ENCODE measurements at places on chromosomes 12 and 14.
A peak's percentile ranks its signal among the peaks of the same experiment; 100 is the strongest.

- no peak for DNase-seq
These were observed 146.4 kb downstream of the KIF21A start for GRCh38 chr12:39296496-39296895.

DNA sequence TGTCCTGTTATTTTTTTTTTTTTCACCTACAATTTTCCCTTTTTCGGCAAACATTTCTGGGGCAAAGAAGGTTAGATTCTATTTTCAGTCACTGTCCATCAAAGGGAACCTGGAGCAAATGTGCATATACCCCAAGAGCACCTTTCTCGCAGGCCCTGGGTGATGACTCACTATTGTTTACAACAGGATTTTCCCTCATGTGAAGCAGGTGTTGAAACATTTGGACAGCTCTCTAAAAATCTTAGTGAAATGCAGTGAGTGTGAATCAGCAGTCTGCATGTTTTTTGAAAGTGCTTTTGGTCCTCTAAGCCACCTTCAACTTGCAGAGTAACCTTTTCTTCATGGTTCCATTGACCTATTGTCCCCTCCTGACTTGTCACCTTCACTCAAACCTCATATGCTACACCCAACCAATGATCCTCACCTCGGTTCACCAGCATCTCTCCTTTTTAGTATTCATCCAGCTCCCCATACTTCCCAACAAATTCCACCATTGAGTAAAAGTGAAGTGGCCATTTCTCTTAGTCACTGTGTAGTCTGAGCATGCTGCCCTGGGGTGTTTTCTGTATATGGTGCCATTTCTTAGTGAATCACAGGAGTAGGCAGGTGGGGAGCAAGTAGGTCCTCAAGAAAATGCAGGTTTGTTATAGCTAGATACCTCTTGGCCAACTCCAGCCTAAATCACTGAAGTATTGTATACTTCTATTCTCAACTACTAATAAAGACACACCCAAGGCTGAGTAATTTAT lies 260.2 kb downstream of the BMP4 start:
- no peak for DNase-seq

GRCh38 chr14:79580414-79580813 lies 630.9 kb downstream of the DIO2 start:
- DNase-seq, result no peak

DNA sequence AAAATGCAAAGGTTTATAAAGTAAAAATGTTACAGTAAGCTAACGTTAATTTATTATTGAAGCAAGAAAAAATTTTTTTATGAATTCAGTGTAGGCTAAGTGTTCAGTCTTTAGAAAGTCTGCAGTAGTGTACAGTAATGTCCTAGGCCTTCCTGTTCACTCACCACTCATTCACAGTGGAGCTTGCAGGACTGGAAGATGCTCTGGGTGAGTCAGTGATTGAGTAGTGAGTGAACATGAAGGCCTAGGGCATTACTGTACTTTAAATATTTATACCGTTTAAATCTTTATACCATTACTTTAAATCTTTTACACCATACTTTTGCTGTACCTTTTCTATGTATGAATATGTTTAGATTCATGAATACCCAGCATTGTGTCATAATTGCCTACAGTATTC lies 120.3 kb upstream of the SLC38A4 start:
- no peak for DNase-seq

DNA sequence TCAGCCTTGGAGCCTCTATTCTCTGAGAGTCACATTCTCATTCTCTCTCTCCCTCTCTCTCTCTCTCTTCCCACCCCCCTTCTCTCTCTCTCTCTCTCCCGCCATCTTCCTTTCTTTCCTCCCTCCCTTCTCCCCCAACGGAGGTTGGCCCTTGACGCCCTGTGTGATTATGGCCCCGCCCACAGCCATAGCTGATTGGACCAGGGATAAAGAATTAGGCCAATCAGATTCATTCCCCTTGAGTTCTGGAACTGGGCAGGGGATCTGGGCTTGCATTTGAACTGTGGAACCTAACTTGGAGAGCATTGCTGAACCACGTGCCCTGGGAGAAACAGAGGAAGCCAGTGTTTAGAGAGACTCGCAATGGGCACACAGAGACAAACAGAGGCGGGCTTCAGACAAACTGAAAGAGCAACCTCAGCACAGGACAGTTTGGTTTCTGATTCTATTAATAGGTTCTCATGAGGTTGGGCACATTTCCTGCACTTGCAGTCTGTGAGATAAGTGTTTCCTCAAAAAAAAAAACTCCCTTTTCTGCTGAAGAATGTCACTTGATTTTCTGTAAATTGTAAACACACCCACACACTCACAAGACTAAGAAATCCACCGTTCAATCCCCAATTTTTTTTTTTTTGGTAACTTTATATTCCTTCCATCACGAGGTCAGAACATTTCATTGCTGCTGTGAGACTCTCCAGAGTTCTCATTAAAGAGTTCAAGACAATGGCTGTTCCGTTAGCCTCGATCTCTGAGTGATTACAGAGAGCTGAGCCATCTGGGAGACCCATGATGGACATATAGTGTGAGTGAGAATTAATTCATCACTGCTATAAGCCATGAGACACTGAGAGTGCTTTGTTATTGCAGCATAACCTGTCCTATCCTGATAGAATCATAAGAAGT lies 3.5 kb upstream of the P2RX7 start:
- DNase-seq, result peak; percentile 91

DNA sequence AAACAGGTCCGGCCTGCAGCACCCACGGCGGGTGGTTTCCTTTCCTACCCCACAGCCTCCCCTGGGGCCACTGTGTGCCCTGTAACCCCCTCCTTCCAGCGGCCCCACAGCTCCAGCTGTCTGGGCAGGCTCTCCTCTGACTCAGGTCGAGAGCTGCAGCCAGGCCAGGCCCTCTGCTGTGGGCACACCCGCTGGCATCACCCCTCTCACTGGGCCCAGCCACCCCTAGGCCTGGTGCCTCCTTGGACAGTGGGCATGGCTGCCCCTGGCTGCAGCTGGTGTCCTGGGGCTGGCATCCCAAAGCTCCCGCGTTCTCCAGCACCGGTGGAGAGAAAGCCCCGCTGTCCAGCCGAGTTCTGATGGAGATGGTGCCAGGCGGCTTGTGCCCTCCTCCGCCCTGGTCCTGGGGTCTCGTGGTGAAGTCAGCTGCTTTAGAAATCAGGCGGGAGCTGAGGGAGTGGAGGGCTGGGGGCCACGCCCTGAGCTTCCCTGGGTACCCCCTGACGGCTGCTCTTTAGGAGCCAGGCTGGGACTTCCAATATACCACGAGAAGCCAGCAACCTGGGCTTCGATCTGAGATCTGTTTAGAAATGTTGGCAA lies 114.9 kb downstream of the KIF26A start:
- no peak for DNase-seq

GRCh38 chr12:107372229-107372658 lies 278.9 kb upstream of the CRY1 start:
- DNase-seq, result peak; percentile 54

DNA sequence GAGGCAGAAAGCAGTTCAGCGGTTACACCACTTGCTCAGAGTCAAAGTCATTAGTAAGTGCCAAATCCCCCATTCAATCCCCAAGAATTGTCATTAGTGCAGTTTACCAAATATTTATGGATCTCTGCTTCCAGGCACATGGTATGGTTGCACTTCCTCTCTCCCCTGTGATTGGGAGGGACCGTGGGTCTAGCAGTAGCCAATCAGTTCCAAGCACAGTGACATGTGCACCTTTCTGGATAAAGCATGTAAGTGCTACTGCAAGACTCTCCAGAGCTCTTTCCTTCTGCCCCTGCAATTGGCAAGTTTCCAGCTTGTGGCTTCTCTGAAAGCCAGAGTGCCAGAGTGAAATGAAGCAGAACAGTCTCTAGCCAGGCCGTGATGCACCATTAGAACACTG lies 85.3 kb upstream of the FLRT2 start:
- DNase-seq, result no peak

DNA sequence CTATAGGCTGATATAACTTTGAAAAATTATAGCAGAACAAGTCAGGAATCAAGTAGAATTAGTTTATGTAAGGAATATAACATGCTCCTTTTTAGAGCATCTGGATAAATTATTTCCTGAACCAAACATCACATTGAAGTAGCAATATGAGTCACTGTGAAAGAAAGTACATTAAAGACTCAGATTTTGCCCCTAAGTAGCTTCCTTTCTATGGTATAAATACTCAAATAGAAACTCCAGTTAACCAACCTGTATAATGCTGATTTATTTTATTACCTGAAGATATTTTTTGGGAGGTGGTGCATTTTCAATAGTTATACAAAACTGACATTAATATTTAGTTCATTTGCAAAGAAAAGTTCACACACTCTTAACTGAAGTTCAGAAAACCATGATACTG lies 312.1 kb downstream of the ITPR2 start:
- DNase-seq, result no peak

DNA sequence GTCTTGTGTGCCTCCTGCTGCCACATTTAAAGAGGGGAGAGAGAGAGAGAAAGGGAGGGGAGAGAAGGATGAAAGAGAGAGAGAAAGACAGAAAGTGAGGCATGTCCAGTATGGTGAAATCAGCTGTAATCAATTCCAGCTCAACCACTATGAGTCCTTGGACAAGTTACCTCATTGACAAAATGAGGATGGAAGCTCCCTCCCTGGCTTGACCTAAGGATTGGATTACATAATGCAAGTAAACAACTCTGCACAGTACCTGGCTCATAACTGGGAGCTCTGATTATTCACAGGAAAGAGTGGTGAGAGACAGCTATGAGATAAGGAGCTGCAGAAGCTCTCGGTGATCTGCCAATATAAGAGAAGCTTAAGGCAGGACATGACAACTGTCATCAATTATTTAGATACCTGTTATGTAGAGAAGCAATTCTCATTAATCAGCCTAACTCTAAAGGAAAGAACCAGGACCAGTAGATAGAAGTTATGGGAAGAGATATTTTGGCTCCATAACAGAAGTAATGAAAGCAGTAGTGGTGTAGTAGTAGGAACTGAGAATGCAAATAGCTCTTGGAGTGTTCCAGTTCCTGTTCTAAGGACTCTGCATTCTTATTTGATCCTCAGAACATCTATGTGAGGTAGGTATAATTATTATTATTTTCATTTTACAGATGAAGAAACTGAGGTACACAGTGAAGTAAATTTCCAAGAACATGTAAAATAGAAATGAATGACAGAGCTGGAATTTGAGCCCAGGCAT lies 791.6 kb downstream of the DIO2 start:
- no peak for DNase-seq

DNA sequence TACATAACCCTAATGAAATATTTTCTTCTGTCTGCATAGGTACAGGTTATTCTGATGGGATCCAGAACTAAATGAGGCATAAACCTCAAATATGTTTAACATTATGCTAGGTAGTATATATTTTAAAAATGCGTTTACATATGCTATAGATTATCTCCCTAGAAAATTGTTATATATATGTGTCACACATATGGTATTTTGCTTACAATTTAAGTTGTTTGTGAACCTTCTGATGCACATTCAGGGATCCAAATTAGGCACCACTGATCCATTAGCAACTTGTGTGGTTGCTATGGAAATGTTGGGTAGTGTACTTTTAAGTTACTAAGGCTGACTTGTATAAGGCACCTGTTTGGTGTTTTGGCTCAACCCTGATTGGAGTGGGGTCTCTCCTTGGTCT lies 456.7 kb downstream of the AEBP2 start:
- DNase-seq, result no peak

DNA sequence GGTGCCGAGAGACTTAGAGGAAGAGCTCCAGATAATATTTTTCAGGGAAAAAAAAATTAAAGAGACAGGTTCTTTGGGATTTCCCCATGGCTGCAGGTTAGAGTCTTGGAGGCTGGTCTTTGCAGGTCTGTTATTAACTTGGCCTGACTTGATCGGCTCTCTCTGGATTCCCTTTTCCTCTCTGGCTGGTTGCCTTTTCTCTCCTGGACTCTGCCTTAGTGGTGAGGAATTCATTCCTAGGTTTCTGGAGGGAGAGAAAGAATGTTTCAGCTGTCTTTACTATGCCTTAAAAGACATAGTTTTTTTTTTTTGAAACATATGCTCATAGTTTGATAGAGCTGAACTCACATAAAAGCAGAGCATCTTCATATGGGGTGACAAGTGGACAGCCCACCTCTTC lies 336.3 kb downstream of the BMP4 start:
- no peak for DNase-seq

DNA sequence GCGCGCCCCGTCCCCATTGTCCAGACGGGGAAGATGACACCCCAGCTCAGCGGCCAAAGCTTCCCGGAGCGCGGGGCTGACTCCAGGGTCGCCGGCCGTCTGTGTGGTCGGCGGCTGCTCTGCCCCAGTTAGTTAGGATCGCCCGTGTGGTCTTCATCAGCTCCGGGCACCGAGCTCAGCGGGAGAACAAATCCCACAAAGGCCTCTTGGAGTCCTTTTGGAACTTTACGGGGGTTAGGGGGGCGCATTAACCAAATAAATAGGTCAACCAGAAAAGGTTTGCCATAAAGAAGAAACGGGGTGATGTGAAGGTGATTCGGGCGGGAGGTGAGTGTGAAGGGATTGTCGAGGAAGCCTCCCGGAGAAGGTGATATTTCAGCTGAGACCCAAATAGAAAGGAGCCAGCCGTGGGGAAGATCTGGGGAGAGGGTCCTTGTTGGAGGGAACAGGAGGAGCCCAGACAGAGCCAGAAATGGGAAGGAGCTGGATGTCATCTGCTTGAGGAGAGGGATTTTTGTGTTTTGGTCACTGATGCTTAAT lies 697 bp downstream of the ATP6V0A2 start:
- no peak for DNase-seq

GRCh38 chr14:76672123-76672522 lies 89.1 kb upstream of the VASH1 start:
- no peak for DNase-seq

DNA sequence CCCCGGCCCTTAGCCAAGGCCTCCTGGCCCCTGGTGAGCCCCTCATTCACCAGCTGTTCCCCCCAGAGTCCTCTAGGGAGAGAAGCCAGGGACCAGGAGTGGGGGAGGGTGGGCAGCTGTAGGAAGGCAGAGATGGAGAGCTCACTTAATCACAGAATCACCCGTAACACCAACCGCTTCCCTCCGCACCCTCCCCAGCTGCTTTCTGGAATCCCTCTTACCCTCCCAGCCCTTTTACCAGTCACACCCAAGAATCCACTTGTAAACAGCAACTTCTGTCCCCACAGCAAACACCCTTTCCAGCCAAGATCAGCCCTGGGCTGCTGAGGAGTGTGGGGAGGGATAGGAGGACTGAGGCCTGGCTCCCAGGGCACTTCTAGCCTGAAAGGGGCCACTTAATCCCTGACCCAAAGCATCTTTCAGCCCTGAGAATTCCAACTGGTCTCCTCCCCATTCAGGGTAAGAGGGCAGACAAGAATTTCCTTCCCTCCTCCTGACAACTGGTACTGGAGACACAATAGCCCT lies 18.8 kb downstream of the NCKAP5L start:
- no peak for DNase-seq

GRCh38 chr12:102388469-102388868 lies 91.9 kb downstream of the IGF1 start:
- no peak for DNase-seq

DNA sequence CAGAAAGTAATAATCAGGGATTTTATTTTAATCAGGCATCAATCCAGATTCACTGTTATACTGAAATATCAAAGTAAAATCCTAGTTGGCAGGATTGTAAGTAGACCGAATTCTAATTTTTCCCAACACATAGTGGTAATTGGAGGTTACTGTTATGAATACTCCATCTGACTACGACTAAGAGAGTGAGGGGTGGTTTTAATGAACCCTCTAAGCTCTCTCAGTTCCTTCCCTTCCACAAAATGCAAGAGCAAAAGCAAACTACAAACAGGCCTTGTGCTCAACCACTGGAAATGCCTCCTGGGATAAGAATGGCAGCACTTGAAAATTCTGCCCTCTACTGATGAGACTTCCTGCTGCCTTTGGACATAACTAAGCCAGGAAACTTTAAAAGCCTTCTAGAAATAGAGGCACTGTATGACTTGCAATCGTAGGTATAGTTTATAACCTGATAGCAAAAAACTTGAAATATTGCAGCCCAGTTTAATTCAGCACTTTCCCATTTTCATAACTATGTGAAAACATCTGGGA lies 184.8 kb downstream of the SLC16A7 start:
- no peak for DNase-seq
